Activated naive CD4-positive, alpha-beta T cell (primary cell): ENCODE measurements at places on chromosomes 3 and 15.

- no peak for DNase-seq
Observed at GRCh38 chr3:58490860-58491501, 915 bp upstream of the KCTD6 start.

DNA sequence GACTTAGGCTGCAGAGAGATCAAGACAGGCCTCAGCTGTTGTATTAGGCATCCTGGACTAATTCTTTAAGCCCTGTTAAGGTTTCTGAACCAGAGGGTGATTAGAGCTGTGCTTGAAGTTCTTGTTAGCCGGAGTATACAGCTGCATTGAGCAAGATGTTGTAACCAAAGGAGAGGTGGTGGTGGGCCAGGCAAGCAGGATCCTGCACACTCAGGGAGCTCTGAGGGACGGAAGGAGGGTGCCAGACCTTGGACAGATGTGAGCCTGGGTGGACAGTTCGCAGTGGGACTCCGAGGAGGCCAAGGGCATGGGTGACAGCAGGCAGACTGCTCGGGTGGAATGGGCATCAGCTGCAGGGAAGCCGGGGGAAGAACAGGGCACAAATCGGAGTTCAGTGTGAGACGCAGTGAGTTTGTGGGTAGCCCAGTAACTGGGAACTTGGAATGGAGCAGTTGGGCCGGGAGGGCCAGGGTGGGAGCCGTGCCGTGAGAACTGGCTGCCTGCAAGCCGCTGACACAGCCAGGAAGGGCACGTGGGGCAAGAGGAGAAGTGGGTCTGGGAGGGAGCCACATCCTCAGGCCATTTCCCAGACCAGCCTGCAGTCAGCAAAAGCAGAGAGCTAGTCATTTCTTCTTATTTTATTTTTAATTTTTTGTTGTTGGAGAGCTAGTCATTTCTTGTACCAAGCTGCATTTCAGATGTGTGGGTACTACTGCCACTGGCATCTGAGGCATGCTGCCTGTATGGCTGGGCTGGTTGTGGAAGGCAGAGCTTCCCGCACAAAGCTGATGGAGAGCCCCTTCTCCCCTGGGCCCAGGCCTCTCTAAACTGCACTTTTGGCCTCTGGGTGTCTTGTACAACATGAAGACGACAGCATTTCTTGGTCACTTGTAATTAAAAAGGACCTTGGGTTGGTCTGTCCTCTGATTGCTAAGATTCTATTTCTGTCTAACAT lies 61.0 kb downstream of the PGPEP1L start:
- DNase-seq = no peak

GRCh38 chr15:74815121-74815934 lies 2.7 kb downstream of the LMAN1L start:
- DNase-seq = no peak

DNA sequence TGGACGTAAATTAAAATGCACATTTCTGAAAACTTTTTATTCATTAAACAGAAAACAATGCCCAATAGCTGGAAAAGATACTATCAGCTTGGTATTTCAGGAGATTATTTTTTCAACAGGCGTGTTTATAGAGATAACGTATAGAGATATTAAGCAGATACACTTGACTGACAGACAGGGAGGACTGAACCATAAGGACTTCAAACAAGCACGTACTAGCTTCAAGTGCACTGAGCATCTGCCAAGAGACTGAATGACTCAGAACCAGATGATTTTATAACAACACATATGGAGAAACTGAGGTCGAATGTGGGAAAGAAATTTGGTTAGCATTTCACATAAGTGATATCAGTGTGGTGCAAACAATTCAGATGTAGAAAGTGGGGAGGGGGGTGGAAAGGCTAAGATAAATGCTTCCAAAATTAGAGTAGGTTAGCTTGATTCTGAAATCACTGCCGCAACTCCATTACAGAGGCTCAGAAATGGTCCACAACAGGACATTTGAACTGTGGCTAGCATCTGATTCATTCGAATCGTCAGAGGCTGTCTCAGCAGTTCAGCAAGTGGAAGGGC lies 103.5 kb downstream of the SEMA6D start:
- no peak for DNase-seq

DNA sequence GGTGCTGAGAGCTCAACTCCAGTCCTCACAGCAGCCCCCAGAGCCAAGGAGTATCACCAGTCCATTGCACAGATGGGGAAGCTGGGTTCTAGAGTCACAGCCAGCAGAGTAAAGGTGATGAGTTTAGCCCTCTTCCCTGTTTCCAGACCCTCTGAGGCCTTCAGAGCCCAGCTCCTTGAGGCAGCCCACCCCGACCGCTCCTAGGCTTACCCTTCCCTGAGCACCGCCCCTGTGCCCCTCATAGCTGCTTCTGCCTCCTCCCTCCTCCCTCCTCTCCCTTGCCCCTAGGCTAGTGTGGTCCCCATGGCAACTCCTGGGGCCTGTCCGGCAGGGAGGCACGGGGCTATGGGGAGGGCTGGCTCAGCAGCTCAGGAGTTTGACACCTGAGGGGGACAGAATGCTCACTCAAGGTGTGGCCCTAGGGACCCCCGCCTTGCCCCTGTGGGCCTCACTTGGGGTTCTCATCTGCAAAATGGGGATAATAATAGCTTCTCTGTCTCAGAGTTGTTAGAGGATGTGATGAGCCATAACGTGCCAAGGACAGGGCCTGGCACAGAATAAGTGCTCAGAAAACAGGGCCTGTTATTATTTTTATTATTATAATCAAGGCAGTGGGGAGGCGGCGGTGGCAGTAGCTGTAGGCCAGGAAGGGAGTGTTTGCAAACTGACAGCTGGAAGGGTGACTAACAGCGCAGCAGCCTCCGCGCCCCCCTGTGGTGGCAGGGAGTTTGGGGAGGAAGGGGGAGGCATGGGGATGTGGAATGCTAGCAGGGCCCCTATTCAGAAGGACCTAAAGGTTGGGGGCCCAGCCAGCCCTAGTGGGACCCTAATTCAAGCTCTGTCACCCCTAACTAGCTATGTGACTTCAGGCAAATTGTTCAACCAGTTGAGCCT lies 11.5 kb downstream of the CSK start:
- peak; percentile 64 for DNase-seq
